ENCODE measurements at places on chromosomes 5 and 9.
A peak's percentile ranks its signal among the peaks of the same experiment; 100 is the strongest.

DNA sequence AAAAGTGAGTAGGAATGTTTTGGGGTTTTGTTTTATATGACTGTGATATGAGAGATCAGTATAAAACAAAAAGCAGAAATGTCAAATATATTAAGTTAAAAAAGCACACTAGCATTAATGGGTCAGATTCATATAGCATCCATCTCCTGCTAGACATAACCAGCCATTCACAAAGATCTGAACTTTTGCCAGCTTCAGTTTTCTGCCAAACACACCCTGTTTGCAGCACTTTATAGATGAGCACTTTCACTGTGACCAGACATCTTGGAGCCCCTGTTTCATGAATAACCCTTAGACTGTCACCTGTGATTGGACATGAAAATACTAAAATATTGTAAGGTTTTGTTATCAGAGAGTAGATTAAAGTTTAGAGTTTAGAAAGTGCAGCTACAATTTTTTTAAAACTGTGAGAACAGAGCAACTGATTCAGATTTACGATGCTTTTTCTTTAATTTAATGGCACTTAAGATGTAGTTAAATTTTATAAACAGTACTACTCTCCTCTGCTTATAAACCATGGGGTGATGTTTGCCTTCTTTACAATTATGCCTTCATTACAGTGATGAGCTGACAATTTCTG lies 142.6 kb downstream of the KCTD16 start:
- DNase-seq: no peak

- DNase-seq: no peak
These were observed 320.4 kb upstream of the EFNA5 start for GRCh38 chr5:107990881-107991810.

- DNase-seq: no peak
These were observed 26.1 kb downstream of the MAMDC2 start for GRCh38 chr9:70069704-70070103.

- DNase-seq: no peak
These were observed 130.5 kb downstream of the SCAMP1 start for GRCh38 chr5:78490709-78491485.

DNA sequence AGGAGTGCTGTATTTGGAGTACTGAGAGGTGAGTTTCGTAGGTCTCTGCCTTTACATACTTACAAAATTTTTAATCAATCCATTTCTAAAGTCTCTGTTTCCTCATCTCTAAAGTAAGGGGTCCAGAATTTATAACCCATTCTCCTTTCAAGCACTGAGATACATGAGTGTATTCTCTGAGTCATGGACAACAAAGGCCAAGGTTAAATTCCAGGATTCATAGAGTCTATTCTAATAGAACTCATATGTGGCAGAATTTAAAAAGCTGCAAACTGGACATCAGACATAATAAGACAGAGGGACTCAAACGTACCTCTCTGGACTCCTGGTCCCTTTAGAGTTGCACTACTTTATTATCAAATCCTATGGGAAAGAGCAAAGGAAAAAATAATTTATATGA lies 112.5 kb upstream of the SLIT3 start:
- DNase-seq: no peak

GRCh38 chr9:2621722-2622460 lies at the start of gene VLDLR:
Gene VLDLR, plus strand, starts transcription at chr9:2621787. Its CDS starts 403 bp downstream, at chr9:2622190.
- peak; percentile 72 for DNase-seq

DNA sequence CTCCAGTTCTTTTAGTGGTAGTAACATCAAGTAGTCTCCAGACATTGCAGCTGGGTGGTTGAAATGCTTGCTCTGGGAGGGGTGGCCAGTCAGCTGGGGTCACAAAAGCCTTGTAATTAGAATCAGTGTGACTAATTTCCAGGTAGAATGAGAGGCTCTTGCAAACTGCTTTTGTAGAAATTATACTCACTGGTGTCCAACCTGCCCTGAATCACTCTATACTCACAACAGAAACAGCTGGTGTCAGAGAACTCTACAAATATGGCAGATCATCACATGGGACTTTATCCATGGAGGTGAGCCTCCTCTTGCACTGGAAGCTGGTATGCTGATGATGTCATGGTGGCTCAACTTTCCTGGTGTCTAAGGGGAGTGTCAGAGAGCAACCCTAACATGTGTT lies 71.3 kb downstream of the SH3TC2 start:
- DNase-seq: no peak

- no peak for DNase-seq
These were observed 203.3 kb downstream of the SLIT3 start for GRCh38 chr5:169097374-169098326.

GRCh38 chr5:168219515-168220410 lies 71.7 kb upstream of the WWC1 start:
- DNase-seq: peak; percentile 88

GRCh38 chr5:16593013-16593412 lies 23.8 kb downstream of the RETREG1 start:
- DNase-seq: no peak

DNA sequence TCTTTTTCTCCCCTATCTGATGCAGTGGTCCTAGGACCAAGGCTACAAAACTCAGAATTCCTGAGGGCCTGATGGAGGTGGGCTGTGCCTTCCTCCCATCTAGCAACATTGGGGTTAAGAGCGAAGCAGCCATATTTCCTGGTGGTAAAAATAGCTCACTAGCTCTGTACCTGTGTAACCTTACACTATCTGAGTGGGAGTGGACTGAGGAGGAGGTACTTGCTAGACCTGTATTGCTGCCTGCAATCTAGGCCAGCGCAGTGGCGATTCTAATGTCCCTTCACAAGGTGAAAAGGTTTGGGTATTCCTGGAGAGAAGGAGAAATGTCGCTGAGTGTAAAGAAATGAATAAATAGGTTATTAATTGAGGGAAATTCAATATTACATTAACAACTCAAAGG lies 80.2 kb upstream of the LIFR start:
- no peak for DNase-seq

GRCh38 chr9:126611592-126612325 lies 2.0 kb upstream of the LMX1B start:
- DNase-seq: peak; percentile 90

DNA sequence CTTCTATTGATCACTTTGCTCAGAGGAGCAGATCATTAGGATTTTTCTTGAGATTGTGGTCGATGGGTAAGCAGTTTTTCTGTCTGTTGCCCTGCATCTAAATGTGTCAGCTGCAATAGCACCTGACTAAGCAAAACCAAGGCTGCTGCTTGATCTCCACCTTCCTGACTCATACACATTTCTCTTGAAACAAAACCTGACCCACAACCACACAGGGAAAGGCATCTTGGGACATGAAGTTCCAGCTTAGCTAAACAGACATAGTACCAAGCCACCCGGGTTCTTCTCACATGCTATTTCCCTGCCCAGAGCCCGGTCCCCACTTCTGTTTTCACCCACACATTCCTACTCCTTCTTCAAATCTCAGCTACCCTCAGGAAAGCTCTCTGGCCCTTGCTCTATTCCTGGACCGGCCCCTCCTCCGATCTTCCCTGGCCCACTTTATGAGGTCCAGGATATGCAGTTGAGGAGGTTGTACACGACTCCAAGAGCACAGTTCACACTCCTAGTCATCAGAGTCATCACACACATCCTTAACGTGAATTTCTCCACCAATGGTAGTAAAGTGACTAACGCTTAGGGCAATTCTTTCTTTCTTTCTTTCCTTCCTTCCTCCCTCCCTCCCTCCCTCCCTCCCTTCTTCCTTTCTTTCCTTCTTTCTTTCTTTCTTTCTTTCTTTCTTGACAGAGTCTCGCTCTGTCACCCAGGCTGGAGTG lies 16.0 kb upstream of the ZBTB43 start:
- no peak for DNase-seq

- DNase-seq: peak; percentile 45
These were observed 12.9 kb upstream of the F2RL1 start for GRCh38 chr5:76805821-76806505.

- DNase-seq: no peak
These were observed 178.4 kb downstream of the FAM114A2 start for GRCh38 chr5:153860195-153860886.

- DNase-seq: peak; percentile 90
These were observed 2.3 kb downstream of the HAPLN1 start for GRCh38 chr5:83718195-83718825.

DNA sequence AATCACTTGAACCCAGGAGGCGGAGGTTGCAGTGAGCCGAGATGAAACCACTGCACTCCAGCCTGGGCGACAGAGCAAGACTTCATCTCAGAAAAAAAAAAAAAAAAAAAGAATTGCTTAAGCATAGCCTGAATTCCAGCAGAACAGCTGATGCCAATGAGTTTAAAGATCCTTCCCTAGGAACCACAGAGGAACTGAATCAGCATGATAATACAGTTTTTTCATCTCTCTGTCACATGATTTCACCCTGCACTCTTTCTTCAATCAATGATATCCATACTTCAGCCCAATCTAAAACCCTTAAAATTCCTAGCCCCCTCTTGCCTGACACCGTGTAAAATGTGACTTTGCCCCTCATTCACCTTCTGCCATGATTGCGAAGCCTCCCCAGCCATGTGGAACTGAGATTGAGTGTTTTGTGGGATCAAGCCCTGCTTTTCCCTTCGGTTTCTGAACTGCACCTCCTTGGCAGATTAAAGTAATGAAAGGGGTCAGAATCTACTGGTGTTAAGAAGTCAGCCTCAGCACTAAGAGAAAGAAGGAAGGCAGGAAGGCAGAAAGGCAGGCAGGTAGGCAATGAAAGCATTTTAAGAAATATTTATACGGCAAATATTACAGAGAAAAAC lies 20.9 kb upstream of the DMXL1 start:
- peak; percentile 86 for DNase-seq

GRCh38 chr5:72817671-72818266 lies 1.3 kb downstream of the TNPO1 start:
- DNase-seq: peak; percentile 12

GRCh38 chr9:113349445-113350094 lies at the start of gene BSPRY:
Gene BSPRY, plus strand, starts transcription at chr9:113349541. Its CDS starts 39 bp downstream, at chr9:113349580.
- peak; percentile 71 for DNase-seq

GRCh38 chr5:88671505-88672499 lies 211.2 kb downstream of the MEF2C start:
- DNase-seq: peak; percentile 92

GRCh38 chr9:127175764-127176163 lies 53.3 kb upstream of the ANGPTL2 start:
- DNase-seq: no peak

DNA sequence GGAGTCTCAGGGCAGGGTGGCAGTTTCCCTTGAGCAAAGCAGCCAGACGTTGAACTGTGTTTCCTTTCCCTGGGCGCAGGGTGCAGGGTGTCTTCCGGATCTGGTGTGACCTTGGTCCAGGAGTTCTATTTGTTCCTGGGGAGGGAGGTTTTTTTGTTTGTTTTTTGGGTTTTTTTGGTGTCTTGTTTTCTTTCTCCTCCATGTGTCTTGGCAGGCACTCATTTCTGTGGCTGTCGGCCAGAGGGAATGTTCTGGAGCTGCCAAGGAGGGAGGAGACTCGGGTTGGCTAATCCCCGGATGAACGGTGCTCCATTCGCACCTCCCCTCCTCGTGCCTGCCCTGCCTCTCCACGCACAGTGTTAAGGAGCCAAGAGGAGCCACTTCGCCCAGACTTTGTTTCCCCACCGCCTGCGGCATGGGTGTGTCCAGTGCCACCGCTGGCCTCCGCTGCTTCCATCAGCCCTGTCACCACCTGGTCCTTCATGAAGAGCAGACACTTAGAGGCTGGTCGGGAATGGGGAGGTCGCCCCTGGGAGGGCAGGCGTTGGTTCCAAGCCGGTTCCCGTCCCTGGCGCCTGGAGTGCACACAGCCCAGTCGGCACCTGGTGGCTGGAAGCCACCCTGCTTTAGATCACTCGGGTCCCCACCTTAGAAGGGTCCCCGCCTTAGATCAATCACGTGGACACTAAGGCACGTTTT lies 3.5 kb upstream of the PHYHD1 start:
- DNase-seq: no peak

DNA sequence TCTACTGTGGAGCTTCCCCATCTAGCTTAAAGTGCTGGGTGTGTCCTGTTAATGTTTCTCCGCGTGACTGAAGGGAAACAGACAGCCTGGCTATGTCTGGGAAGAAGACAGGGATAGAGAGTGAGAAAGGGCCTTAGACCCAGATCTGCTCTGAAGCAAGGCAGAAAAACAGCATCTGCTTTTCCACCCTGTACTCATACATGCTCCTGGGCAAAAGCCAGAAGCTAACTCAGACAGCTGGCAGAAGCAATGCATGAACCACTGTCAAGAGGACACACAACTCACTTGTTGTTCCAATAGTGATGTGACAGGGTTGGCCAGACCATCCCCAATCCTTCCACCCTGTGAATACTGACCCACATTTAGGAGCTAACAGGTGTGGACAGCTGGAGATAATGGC lies 63.3 kb downstream of the DPYSL3 start:
- no peak for DNase-seq

- DNase-seq: no peak
These were observed 38.9 kb downstream of the AGTPBP1 start for GRCh38 chr9:85702726-85703289.

DNA sequence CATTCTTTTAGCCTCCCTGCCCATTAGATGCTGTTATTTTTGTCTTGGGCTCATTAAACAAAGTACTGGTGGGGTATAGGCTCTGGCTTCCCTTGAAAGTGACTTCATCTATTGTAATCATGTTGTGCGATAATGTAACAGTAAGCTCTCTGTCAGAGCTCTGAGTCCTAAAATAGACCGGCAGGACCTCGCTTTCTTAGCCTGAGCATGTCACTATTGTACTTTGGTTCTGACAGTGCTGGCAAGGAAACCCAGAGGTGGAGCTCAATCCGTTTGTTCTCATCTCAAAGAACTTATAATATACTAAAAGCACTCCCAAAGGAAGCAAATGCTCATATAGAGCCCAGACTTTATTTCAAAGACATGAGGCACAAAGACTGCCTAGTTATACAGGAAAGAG lies 339.1 kb upstream of the CCNH start:
- DNase-seq: no peak

DNA sequence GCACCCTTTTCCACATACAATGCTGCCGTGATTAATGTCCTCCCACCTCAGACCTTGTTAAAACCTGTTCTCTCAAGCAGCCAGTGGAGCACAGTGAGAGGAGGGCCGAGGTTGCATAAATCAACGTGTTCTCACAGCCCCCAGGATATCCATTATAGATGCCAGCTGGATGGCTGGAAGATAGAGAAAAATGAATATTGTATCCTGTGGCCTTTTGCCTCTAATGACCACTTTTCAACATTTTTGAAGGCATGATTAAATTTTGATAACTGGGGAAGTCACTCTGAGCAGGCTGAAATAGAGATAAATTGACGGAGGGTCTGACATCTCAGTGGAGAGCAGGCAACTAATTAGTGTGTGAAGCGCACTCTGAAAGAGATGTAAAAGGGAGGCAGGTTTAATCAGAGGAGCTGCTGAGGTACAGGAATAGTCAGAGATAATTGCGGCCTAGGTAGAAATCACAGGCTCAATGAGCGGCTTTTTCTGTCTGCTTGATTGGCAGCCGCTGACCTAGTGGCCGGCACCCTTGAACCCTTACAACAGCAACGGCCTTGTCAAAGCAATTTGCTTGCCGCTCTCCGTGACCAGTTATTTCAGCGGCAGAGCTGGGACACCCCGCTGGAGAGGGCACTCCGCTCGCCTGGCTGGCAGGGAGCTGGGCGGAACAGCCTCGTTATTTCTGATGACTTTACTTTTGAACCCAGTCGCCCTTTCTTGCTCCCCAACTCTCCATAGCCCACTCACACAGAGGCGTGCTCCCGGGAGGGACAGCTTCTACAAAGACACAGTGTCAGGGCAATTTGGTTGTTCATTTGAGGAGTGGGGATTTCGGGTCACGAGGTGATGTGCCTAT lies 560.7 kb downstream of the PSAT1 start:
- no peak for DNase-seq
